Activated CD4-positive, alpha-beta T cell treated with anti-CD3 and anti-CD28 coated beads, Interleukin-2, amount 50 U/mL, for 16 hours (primary cell): ENCODE measurements at places on chromosomes 1 and 21.
A peak's percentile ranks its signal among the peaks of the same experiment; 100 is the strongest.

DNA sequence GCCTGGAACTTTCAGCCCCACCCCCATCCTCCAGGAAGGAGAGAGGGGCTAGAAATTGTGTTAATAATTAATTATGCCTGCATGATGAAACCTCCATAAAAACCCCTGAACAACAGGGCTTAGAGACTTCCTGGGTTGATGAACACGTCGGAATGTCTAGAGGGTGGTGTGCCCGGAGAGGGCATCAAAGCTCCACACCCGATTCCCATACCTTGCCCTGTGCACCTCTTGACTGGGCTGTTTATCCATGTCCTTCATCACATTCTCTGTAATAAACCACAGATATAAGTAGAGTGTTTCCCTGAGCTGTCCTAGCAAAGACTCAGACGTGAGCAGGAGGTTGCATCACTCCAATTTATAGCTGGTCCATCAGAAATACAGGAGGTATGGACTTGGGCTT, 624.0 kb downstream of the NPHP4 start:
- no peak for DNase-seq

DNA sequence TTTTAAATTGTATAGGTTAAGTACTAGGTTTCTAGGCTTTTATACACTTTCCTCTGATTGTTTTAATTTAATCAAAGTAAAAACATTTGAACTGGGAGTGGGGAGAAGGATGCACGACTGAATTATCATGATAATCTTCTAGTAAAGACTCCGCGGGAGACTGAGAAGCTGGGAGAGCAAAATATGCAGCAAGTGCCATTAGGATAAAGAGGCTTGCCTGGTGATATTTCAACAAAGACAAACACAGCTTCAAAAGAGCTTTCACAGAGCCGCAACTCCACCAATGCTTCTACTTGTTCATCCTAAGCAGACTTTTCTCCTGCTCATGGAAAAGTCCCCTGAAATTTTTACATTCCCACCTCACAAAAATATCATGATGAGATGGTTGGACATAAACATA, 239.0 kb upstream of the PTBP2 start:
- no peak for DNase-seq

DNA sequence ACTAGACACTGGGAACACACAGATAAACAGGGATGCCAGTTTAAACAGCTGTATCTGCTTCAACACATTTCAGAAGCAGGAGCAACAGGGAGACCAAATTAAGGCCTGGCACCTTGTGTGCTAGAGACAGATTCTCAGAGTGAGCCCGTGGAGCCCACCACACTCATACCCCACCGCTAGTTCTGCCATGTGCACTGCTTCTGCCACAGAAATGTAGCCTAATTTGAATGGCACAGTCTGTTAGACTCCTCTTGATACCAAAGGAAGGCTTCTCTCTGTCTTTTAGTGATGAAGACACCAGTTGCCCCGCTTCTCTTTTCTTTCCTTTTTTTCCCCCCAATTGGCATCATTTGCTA, 29.3 kb upstream of the ACP6 start:
- DNase-seq, result no peak

DNA sequence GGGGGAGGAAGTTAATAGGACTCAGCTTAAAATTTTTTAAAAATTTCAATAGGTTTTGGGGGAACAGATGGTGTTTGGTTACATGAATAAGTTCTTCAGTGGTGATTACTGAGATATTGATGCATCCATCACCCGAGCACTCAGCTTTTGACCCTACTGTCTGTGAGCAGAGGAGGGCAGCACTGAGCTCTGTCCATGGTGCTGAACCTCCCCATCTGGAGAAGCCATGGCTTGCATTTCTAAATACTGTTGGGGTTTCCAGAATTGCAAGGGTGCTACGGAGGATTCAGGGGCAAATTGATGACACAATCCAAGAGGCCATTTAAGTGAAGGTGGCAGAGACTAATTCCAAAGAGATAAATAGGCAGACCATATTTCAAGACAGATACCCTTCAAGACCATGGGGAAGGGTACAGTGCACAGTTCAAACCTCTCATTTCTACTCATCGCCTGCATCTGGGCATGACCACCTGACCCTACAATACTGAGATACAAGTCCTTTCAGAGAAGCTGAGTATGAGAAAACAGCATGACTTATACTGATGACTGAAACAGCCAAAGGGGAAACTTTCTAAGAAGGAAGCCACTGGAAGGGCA, 17.2 kb downstream of the SYT2 start:
- DNase-seq, result peak; percentile 50

DNA sequence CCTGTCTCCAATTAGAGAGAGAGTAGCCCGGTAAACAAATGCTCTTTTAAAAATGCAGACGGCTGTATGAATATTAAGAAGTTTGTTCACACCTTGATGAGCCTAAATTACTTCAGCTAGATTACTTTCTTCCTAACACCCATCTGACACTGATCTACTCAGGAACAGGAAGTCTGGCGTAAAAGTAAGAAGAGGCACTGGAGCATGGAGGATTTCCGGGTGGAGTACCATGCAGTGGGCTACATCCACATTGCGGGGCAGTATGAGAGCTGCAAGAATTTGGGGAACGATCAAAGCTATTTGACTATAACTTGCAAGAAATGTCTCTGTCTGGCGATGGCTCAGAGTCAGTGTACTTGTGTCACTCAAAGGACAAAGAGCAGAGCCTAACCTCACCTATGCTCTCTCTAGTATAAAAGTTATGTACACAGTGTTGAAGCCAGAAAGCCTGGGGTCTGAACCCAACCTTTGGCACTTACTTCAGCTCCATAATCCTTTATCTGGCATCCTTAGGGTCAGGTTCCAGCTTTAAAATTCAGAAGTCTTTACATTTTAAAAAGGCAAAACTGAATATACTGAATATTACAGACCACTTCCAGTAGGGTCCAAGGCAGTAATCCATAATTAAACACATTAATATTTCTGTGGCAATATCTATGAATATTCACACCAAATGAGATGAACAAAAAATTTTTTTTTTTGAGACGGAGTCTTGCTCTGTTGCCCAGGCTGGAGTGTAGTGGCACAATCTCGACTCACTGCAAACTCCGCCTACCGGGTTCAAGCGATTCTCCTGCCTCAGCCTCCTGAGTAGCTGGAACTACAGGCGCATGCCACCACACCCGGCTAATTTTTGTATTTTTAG, 7.9 kb upstream of the GNPAT start:
- DNase-seq, result no peak

DNA sequence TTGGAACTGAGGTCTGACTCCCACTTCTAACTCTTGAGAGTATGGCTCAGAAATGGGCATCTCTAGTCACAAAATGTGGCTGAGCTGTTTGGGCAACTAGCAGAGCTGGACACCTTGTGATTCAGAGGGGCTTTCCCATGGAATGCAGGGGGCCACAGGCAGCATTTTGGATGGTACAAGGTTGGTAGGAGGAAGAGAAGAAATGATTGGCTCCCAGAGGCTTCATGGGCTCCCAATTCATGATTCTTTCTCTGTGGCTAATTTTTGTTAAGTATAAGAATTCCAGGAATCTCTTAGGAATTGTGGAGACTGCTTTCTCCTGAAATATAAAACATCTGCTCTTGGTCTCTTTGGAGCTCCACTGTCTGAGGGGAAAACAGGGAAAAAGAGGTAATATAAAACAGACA, 49.7 kb downstream of the PBX1 start:
- DNase-seq, result no peak

GRCh38 chr1:178093951-178094738, at the start of gene RASAL2:
RASAL2 (plus strand) TSS chr1:178094104; CDS start chr1:178094493, 389 bp downstream.
- no peak for DNase-seq

GRCh38 chr1:168585191-168585590, 8.8 kb downstream of the XCL1 start:
- DNase-seq, result no peak

DNA sequence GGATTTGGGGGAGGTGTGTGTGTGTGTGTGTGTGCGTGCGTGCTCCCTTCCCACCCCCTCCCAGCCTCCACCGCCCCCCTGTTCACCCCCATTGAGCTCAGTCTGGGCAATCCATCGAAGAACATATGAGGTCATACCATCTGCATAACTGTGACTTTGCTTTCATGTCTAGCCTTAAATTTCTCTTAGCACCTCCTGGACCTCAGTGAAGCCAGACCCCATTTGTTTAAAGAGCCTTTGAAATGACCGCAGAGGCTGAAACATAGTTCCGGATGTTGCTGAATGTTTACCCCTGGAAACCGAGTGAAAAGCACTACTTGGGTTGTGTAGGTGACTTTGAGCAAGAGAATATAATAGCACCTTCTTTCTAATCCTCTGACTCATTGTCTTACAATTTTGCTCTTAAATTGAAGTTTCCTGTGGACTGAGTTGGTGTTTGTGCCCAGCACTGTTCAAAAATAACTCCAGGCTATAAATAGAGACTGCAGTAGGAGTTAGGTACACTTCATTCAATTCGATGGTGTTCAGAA, 75.4 kb downstream of the UBE4B start:
- no peak for DNase-seq

DNA sequence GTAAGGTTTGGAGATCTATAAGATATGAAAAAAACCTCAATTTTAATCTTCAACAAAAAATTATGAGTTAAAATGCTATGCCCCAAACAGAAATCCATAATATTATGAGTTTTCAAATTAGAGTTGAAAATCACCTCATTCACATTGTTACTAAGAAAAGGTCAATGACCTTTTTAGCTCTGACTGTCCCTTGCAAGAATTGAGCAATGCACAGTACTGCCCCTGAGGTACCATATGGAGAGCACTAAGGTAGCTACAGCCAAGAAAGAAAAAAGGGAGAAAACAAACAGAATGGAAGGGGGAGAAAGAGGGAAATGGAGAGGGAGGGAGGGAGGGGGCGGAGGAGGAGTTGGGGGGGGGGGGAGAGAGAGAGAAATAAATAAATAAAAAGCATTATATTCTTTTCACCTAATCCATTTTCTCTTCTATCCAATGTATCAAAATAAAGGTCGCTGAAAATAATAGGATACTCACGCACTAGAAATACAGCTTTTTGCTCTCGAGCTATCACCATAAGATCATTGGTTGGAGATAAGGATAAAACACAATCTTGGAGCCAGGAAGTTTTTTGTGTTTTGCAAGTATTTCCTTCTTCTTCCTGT, 58.8 kb downstream of the RAB3GAP2 start:
- no peak for DNase-seq

DNA sequence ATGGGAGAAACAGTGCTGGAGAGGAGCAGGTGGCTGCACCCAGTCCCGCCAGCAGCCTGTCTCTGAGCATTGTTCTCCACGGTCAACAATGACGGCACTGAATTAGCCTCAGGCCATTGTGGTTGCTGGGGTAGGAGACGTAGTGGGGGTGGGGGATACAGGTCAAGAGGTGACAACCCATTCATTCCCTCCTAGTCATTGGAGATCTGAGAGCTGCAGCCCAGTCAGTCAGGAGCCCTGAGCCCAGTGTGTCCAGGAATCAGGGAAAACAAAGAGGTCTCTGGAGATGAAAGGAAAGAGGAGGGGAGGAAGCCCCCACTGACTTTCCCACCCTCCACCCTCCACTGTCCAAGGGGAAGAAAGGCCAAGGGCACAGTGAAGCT, 15.3 kb downstream of the SMIM12 start:
- no peak for DNase-seq

- no peak for DNase-seq
Measured at GRCh38 chr1:94302497-94302896, 65.1 kb upstream of the ARHGAP29 start.

DNA sequence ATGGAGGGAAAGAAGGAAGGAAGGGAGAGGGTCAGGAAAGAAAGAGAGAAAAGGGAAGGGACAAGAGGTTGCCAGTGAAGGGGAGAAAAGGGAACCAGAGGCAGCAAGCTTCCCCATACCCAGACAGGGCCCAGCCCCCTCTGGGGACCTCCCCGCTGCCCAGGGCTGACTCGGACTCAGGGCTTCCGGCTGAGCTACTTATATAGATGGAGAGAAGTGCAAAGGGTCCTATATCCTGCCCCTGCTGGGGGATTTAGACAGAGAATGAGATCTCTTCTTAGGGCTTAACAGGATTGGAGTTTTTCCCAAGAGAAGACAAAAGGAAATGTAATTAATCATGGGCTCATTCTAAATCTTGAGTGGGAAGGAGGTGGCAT, at the start of gene ETV3L:
Gene ETV3L, minus strand, starts transcription at position 176 of the 377 bp plus-strand sequence. CDS start 285 bp downstream, outside the sequence.
- DNase-seq, result no peak

DNA sequence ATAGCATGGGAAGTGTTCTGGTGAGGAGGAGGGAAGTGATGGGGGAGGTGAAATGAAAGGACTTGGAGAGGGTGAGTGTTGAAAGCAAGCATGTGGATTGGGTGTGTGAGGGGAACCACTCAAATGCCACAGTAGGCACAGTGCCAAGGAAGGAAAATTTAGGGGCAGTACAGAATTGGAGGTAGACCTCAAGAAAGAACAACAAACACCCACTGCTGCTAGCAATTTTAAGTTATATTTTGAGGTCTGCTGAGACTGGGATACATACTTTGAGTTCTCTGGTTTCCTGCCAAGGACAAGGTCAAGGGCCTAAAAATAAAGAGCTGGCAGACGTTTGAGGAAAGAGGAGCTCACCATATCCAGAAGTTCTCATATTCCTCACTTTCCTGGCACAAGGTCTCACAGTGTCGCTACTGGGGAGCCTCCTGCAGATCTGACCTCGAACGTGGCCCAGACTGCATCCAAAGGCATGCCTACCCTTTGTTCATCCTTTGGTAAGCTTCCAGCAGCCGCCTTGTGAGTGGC, 104.0 kb downstream of the BRINP2 start:
- DNase-seq, result no peak

DNA sequence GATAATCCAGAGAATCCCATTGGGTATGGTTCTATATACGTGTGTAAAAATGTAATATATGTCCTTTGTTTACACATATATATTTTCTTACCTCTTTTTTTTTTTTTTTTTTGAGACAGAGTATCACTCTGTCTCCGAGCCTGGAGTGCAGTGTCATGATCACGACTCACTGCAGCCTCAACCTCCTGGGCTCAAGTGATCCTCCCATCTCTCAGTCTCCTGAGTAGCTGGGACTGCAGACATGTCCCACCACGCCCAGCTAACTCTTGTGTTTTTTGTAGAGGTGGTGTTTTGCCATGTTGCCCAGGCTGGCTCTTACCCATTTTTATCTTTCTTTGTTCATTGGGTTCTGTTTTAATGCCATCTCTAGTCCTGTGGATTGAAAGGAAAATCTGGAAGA, 59.5 kb downstream of the ZBTB17 start:
- no peak for DNase-seq

DNA sequence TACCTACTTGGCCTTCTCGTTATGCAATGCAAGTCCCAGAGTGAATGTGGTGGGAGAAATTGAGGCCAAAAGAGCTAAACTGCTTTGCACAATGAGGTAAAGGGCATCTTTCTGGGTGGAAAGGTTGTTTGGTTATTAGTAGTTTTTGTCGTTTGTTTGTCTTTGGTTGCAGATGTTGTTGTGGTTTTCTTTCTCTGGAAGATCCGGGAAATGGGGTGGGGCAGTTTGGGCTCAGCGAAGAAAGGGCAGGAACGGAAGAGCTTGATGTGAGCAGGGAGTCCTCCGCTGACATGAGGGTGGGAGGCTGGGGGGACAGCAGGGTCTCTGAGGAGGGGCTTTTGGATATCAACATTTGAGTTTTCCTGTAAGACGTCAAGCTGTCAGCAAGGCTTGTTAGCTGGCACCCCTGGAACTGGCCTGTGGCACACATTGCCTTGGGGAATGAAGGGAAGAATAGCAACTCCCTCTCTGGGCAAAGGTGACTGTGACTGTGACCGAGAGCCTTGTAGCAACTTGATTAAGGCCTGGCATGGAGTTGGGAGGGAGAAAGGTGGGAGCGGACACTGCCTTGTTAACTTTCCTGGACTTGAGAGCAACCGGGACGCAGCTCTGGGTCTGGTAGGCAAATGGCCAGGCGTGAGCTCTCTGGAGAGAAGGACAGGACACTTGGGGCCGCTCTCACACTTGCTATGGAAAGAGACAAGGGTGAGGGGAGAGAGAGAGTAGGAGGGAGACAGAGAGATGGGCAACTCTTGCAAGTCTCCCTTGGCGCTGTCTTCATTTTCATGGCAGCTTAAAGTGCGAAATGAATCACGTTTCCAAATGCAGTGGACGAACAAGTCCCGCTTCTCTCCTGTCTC, 15.4 kb upstream of the OPRD1 start:
- DNase-seq, result no peak
